ENCODE measurements at places on chromosomes 16 and 17.

- DNase-seq = no peak
Observed at GRCh38 chr16:83951544-83951943, 1.5 kb upstream of the OSGIN1 start.

DNA sequence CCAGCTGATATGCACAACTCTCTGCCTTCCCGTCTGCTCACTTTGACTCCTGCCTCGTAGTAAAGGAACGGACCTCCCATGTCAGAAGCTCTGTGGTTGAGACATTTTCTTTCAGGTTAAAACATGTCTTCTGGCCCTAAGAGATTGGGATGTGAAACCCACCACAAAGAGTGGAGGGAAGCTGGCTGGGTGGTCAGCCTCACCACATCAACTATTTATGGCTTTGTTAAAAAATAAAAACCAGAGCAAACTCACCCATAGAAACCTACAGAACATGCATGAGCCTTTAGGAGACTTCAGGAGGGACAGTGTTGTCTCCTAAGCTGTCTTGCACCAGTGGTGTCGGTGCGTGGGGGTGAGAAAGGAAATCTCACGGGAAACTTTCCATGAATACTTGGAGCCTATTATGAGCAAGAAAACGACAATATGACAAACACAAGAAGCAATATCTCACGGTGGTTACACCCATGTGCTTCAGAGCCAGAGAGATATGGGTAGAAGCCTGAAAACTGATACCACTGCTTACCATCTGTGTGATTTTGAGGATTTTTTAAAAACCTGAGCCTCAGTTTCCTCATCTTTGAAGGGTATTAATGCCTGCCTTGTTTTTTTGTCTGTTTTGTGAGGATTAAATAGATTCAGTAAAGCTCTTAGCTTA lies 61.7 kb upstream of the XYLT1 start:
- no peak for DNase-seq

DNA sequence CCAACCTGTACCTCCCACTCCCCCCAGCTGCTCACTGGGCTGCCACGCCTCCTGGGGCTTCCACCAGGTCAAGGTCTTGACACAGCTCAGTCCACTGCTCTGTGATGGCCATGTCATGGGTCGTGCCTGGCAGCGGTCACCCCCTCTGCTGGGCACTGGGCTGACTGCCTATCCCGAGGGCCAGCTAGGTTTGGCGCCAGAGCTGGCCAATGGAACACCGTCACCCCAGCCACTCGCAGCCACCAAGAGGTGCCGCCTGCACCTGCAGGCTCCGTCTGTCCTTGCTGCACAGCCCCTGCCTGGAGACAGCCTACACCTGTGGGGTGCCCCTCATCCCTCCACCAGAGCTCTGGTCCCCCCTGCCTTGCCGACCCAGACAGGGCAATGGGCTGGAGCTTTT lies 4.5 kb upstream of the RAB40C start:
- no peak for DNase-seq

DNA sequence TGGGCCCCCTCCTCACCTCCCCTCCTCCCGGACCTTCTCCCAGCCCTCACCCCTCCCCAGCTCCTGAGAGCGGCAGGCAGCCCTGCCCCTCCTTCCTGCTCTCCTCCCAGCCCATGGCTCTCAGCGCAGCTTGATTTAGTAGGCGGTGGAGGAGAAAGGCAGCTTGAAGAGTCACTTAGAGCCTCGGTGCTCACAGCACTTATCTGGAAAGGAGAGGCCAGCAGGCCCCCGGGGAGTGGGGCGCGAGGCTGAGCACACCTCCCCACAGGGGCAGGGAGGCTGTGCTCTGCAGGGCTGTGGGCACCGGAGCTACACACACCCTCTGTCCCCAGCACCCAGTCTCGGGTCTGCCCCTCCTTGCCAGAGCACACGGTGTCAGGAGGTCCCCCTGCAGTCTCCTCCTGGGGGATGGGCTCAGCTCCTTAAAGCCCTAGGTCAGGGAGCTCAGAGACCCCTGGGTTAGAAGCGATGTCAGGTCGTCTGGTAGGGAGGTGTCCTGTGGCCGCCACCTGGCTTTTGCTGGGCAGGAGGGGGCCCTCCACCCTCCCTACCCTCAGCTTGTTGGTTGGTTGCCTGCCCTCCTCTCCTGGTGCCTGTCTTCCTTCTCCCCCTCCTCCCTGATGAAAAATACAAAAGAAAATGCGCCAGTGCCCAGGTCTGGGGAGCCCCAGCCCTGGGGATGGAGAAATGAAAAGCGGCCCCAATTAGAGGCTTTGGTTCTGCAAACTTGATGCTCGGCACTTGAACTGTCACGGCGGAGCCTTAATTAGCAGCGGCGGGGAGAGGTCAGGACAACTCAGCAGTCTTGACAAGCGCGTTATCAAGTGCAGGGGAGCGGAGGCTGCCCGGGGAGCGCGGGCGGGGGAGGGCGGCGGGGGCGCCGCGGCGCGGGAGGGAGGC lies 151.1 kb upstream of the GSE1 start:
- peak; percentile 29 for DNase-seq

GRCh38 chr17:43434902-43435319 lies 36.1 kb downstream of the ARL4D start:
- no peak for DNase-seq

- DNase-seq = no peak
Observed at GRCh38 chr17:32739722-32740121, 137.2 kb downstream of the MYO1D start.

- no peak for DNase-seq
Observed at GRCh38 chr16:19583665-19584300, 28.3 kb downstream of the VPS35L start.

- no peak for DNase-seq
Observed at GRCh38 chr17:72829883-72830282, 262.6 kb downstream of the SLC39A11 start.

- DNase-seq = no peak
Observed at GRCh38 chr16:9625122-9625521, 533.7 kb downstream of the HAPSTR1 start.

DNA sequence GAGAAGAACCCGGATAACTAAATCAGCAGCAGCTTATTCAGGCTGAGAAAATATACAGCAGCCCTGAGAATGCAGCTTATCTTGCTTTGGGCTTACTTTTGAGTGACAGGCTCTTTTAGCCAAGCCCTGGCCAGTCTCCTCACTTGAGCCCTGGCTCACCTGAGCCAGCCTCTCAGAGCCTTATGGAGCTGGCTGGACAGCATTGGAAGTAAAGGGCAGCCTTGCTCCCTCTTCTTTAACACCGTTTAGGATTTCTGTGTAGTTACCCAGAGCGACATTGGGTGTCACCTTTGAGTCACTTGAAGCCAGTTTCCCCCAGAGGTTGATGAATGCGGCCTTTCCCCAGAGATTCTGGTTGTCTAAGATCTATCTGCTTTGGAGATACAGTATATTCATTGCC lies 7.7 kb upstream of the NPIPB2 start:
- no peak for DNase-seq

DNA sequence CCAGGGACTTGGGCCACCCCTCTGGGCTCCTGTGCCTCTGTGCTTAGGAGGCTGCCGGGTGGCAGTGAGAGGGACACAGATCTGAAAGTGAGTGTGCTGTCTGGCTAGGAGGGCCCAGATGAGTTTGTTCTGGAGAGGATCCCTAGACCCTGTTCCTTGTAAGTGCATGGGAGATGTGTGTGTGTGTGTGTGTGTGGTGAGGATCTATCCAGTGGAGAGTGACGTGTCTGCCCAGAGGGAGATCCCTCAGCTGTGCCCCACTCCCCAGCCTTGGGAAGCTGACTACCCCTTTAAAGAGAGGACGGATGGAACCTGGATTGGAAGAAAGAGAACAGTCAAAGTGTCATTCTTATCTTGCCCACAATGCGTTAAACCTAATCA lies 25.5 kb upstream of the CDC42EP4 start:
- no peak for DNase-seq

DNA sequence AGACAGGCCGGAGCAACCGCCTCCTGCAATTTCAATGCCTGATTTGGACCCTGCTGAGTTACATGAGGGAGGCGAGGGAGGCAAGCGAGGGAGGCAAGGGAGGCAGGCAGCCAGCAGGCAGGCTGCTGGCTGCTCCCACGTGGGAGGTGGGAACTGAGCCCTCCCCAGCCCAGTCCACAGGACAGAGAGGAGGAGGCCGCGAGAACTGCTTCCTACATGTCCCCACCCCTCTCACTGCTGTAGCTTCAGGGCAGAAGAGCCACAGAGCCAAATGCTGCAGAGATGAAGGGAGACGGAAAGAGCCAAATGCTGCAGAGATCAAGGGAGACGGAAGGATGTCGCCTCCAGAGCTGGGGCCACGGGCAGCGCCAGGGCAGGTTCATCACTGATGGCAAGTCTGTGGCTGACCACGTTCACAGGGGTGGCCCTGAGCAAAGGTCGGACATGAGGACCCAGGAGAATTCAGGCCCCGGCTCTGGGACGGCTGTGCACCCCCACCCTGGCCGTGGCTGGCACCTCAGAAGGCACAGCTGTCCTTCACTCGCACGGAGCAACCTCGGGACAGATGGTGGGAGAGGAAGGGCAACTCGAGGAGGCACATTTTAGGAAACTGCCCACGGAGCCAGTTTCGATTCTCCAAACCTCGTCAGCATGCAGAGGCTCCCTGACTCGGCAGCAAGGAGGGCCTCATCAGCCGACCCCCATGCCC lies 21.5 kb downstream of the RPH3AL start:
- DNase-seq = no peak

DNA sequence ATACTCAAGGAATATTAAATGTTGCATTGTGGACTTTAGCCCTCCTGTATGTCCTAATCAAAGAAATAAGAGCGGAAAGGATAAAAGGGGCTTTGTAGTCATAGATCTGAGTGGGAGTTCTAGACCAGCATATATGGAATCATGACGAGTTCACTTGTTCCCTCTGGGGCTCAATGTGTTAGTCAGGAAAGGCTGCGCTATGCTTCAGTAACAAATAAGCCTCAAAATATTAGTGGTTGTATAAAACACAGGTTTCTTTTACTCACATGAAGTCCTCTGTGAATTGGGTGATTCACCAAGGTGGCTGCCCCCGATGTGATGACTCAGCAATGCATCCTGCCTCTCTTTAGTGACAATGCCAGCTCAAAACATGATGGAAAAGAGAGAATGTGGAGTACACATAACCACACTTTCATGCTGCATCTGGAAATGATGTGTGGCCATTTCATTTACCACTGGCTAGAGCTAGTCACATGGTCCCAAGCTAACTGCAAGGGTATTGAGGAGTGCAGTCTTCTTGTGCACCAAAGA lies 63.3 kb upstream of the IRX5 start:
- no peak for DNase-seq

GRCh38 chr17:6800422-6801027 lies 24.5 kb downstream of the FBXO39 start:
- peak; percentile 4 for DNase-seq

- no peak for DNase-seq
Observed at GRCh38 chr17:50953831-50954601, 87.9 kb upstream of the TOB1 start.

- no peak for DNase-seq
Observed at GRCh38 chr16:13938480-13938879, 18.5 kb downstream of the ERCC4 start.

GRCh38 chr16:68331879-68332410 lies 21.1 kb downstream of the PRMT7 start:
- DNase-seq = no peak

DNA sequence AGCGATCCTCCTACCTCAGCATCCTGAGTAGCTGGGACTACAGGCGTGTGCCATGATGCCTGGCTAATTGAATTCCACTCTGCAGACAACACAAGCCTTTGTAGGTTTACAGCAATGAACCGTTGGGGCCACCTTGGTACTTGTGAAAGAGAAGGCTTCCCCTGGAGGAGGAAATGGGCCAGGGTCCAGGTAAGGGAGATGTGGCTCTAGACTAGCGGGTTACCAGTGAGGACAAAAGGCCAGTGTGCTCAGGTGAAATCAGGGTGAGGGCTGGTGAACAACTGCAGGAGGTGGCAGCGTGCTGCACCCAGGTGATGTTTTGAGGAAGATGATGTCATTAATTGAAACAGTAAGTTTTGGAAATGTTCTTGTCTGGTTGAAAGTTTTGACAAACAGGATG lies 6.7 kb downstream of the SDR42E1 start:
- DNase-seq = no peak

GRCh38 chr17:32719689-32720088 lies 157.2 kb downstream of the MYO1D start:
- DNase-seq = no peak

GRCh38 chr17:29240968-29241963 lies 5.4 kb upstream of the CRYBA1 start:
- no peak for DNase-seq

DNA sequence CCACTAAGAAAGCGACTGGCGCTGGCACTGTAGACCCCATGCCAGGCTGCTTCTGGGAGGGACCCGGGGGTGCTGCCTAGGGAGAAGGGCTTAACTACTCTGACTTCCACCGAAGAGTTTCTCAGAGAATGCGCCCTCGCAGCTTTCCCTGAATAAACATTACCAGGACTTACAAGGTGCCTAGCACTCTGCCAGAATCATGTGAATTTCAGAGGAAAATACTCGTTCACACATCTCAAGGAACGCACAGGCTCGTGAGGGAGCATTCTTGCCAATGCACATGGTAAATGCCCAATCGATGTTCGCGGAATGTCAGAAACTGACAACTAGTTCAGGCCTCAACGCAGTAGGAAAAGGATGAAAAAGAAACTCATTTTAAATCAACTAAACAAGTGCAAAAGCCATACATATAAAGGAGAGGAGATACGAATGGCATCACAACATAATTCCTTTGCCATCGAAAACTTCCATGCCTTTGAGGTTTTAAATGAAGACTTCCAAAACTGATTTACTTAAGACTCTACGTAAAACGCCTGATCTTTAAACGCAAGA lies 999 bp downstream of the CMC2 start:
- no peak for DNase-seq

- no peak for DNase-seq
Observed at GRCh38 chr17:75242461-75243042, 18.9 kb downstream of the GGA3 start.

DNA sequence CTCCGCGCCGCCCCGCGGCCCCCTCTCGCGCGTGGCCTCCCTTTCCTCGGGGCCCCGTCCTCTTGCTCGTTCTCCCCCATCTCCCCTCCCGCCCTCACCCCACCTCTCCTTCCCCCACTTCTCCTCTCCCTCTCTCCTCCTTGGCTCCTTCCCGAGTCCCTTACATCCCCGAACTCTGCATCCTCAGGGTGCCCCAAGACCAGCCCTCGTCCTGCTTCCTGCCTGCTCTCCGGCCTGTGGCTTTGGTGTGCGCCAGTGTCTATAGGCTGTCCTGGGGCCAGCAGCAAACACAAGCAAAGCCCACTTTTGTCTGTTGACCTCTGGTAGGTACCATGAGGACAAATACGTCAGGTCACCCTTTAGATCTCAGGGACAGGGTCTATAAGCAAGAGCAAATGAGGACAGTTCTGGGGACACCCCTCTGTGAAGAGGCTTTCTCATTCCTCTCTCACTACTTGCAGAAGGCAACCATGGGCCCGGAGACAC lies 284 bp upstream of the COPZ2 start:
- DNase-seq = no peak

DNA sequence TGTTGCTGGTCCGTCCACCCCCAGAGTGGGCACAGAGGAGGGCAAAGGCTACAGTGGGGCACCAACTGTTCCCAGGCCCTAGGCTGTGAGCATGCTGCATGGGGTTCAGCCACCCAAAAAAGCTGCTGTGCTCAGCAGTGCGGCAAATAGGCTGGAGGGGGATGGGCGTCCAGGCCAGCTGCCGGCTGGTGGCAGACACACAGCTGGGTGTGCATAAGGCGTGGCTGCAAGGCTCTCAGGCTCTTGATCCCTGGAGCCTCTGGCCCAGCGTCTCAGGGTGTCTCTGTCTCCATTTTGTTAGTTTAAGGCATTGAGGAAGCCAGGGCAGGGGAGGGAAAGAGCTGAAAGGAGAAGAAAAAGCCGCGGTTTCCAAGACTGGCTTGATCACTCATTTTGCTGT lies 8.8 kb downstream of the RPL19 start:
- DNase-seq = no peak
